ENCODE measurements at places on chromosomes 11 and 22. TPM values are rescaled to one million over a fixed set of nuclear protein-coding genes. Genes with fewer than 3 reads are reported as not detected.

DNA sequence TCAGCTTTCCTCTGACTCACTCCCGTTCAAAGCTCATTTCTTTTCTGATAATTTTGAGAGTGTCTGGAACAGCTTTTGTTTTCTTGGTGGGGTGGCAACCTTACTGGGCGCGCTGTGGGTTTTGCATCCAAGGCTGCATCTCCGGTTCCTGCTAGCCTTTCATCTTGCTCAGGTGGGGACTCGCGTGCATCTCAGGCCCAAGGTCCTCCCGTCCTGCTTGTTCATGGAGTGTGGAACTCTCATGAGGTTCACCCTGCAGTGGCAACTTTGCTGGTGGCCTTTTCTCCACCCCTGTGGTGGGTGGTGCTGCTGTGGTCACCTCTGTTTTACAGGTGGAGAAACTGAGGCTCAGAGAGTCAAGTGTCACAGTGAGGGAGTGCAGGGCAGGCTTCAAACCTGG is 25.6 kb downstream of the MCM5 start:
- no peak for DNase-seq

Gene MS4A3
- total RNA-seq = not detected

DNA sequence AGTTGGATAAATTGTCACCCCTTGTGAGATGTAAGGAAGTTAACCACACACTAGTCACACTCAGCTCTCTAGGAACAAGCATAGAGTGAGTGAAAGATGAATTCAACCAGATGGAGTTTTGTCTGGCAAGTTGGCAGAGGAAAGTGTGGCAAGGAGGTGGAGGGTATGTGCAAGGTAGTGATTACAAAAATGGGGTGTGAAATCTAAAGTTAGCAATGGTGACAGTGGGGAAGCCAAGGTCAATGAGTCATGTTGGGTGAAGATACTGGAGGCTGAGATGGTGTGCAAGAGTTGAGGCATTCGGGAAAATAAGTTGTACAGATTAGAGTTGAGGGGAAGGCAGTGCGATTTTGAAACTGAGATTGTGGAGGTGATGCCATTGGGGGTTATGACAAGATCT is 33.7 kb downstream of the MRGPRX2 start:
- no peak for DNase-seq

DNA sequence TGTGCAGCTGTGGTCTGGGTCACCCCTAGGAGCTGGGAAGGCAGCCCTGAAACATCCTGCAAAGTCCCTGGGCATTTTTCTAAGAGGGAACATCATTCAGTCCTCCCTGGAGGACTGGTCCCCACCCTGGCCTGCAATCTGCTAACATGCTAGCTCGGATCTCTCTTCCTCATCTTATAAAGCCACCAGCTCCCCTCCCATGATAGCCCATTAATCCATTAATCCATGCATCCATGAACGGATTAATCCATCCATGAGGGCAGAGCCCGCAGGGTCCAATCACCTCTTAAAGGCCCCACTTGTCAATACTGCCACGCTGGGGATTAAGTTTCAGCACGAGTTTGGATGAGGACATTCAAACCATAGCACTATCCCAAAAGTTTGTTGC is 12.1 kb downstream of the PRG3 start:
- no peak for DNase-seq

All from upper lobe of right lung (tissue), 1 donor.